ENCODE measurements at places on chromosomes 2 and 18.

DNA sequence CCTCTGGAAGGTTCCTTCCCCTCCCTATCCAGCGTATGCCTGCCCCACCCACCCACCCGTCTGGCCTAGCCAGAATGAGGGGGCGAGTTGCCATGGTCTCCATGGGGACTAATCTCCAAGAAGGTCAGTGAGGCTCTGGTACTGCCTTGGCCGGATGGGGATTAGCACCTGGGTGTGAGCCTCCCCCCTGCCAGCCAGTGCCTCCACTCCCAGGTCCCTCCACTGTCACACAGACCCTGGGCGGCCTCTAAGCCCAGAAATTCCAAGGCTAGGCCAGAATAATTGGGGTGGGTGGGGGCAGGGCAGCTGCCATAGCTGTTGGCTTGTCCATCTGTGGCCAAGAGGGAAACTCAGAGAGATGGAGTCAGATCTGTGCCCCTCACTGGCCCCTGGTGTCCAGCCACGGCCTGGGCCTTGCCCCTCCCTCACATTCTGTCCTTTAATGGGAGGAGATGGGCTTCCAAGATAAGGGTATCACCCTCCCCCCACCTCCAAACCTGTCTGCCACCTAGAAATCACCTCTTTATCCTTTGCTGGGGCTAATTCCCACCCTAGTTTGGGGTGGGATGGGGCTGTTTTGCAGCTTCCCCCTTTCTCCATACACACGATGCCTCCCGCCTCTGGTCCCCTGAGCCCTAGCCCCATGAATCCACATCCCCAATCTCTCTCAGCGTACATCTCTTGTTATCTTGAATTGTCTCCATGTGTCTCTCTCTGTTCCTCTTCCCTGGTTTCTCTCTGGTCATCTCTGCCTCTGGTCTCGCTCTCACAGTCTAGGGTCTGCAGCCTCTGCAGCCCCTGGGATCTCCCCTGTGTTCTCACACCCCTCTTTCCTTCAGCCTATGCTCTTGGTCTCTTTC lies 6.0 kb upstream of the CRYBA2 start:
- DNase-seq: no peak

DNA sequence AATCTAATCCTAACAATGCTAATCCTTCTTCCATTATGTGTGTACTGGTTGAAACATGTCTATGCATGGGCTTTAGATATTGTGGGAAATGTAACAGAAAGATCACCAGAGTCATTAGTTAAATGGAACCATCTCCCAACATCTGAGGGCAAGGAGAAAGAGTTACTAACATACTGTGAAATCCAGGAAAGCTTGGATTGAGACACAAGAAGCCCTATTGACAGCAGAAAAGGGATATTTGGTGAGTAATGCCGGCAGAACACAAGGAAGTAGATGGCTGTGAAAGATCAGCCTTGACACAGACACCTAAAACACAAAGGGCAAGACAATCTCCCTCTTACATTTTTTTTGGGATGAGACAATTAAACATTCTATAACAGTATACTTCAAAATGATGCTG lies 28.5 kb upstream of the LAMA1 start:
- DNase-seq: no peak

DNA sequence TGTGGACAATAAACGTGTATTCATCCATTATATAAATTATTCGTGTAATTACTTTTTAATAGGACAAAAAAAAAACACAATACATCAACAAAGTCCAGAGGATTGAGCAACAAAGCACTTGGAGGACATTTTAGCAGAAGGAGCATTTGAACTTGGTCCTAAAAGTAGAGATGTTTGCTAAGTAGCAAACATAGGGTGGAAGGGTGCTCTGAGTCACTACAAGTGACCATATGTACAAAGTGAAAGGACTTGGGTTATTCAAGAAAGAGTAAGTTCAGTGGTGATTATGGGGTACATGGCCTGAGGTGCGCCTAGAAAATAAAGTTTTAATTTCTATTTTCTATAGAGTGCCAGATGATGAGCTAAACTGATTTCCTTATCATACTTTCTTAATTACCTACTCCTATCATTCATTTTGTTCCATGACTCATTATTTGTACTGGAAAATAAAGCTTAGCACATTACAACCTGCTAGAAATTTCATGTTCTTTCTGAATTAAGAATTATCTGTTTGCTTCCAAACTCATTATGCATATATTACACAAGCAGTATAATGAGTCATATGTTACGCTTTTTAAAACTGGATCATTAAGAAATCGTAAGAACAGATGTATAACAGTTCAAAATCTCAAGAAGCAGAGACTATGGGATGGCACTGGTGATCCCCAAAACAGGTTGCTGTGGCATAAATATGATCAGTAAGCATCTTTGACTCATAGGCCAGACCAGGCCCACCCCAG lies 13.1 kb upstream of the PPP1R1C start:
- no peak for DNase-seq

DNA sequence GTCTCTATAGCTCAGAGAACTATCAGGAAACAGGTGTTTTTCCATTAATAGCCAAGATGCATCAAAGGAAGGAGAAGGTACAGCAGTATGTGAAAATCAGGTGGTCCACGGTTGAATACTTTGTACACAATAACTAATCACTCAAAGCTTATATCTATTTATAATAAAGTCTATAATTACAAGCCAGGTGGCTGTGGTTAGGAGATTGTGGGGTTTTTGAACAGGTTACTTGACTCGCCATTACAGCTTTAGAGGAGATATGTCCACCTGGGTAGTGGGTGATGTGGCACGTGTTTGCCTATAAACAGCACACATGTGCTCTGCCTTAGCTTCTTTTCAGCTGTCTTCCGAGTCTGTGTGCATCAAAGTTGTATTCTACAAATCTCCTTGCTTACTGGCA lies 892.2 kb upstream of the ZEB2 start:
- no peak for DNase-seq

GRCh38 chr2:190678444-190679162 lies 29.7 kb downstream of the NAB1 start:
- no peak for DNase-seq

- DNase-seq: no peak
Observed at GRCh38 chr2:100320547-100321178, 1.6 kb downstream of the LONRF2 start.

- DNase-seq: no peak
Observed at GRCh38 chr18:23342506-23342905, 110.6 kb upstream of the RIOK3 start.

- no peak for DNase-seq
Observed at GRCh38 chr2:16031848-16032159, 91.5 kb downstream of the MYCN start.

DNA sequence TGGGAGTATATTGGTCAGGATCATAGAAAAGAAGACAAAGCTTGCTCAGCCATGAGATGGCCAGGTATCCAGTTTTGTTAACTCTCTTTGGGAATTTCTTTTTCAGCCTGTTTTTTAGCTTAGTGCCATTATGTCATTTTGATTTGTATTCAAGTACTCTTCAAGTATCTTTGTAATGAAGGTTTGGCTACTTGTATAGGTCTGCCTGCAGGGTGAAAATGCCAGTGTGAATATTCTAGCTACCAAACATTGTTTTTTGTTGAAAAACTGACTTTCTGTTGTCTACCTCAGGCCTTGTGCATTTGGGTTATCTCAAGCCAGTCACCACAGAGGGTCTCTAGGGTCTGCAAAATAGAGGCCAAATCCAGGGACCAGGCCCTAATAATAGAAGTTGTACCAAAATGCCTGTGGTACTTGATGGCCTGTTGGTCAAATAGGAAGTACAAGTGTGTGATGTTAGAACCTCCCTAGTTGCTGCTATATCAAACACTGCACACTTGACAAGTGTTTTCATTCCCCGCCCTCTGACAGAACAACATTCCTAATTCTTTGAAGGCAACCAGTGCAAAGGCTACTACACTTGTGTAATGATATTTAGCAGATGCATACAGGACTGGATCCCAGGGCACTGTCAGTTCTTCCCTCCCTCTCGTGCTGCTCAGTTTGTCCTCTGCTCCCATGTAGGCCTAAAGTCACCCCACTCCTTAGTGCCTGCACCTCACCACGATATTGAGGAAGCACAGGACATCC lies 36.4 kb downstream of the RNMT start:
- DNase-seq: no peak

DNA sequence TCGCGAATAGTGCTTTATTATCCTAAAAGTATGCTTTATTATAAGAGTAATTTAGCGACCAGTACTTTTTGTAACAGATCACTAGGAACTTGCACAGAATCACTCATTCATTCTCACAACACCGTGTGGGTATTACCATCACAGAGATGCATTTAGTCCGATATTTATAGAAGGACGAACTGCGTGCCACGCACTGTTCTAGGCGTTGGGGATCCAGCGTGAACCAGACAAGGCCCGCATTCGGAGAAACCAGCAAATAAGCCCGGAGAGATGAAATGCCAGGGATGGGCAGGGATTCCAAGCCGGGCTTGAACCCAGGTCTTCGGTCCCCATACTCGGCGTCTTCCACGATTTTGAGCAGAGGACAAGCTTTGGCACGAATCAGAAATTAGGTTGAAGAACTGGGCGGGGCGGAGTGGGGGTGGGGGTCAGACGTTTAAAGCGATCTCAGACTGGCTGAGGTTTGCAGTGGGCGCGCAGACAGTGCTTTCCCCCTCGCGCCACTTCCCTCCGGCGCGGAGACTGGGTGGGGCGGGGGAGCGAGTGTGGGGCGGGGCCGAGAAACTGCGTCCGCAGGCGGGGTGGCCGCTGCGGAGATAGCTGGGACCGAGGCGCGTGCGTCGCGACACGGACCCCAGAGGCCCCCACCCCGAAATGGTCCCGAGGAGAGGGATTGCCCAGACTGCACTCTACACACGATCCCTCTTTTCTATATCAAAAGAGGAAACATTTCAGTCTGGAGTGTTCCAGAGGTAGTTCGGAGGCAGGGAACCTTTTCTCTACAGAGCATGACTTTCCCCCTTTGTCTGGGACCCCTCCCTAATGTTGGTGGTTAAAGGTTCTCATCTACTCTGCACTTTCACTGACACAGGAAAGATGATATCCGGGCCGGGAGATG lies 1.1 kb upstream of the CXCR4 start:
- no peak for DNase-seq
